HS-27A (cell line): ENCODE measurements at places on chromosomes 6 and 20.

DNA sequence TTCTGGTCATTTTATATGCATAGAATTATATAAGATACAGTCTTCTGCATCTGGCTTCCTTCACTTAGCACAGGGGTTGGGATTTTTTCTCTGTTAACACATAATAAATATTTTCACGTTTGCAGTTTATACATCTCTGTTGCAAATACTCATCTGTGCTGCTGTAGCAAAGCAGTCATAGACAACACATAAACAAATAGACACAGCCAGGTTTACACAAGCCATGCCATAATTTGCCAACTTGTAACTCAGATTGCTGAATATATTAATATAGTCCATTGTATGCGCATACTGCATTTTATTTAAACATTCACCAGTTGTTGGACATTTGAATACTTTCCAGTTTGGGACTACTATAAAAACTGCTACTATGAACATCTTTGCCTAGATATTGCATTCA, 35.0 kb downstream of the LMBRD1 start:
- no peak for DNase-seq

GRCh38 chr20:23229989-23230388, 120.6 kb upstream of the NXT1 start:
- no peak for DNase-seq

DNA sequence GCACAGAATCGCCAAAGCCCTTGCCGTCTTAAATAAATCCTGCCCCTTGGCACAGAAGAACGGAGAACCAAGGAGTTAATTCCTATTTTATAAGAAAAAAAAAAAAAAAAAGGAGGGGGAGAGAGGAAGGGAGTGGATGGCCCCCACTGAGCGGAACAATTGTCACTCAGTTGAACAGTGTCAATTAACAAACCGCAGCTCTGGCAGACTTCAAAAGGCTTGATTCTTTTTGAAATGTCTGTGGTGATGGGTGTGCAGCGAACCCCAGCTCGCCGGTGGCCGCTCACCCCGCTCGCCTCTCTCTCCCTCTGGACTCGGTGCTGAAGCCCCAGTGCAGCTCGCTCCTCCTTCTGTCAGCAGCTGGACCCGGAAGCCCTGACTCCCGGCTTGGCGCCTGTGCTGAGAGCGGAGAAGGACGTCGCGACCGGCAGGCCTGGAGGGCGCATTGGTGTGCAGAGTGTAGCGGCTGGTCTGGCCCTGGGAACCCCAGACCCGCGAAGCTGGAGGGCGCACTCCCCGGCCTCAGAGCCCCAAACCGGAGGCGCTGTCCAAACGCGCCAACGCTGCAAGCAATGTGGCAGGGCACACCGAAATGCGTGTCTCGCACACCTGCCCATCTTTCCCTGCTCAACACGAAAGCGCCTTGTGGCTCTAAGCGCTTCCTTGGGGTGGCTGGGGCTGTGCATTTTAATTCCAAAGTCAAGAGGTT, 3.4 kb downstream of the LINC00237 start:
- no peak for DNase-seq

DNA sequence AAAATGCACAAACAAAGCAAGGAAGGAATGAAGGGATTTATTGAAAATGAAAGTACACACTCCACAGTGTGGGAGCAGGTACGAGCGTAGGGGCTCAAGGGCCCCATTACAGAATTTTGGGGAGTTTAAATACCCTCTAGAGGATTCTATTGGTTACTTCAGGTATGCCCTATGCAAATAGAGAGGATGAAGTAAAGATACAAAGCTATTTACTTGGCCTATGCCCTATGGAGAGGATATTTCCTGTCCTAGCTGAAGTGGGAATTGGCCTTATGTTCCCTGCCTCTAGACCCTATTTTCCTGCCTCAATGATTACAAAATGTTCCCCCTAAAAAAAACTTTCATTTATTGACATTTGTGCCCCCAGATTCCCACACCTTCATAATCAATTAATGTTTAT, 59.7 kb upstream of the ASIP start:
- DNase-seq: no peak

DNA sequence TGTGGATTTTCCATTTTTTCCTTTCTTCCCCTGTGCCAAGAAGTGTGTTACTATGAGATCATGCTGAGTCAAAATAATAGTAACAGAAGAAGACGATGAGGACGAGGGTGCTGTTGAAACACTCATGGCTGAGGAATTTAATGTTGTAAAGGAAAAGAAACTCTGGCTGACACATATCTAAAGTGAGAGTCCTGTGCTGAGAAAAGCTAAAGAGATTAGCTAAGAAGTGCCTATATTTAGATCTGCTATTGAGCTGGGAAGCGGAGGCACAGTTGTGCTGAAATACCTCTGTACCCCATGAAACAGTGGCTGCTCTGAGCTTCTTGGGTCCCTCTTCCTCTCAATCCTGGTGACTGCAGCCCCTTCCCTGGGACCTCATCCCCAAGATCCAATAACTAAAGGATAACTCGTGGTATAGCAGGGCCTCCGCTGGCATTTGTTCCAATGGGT, 1.1 kb upstream of the SYTL3 start:
- DNase-seq: no peak

DNA sequence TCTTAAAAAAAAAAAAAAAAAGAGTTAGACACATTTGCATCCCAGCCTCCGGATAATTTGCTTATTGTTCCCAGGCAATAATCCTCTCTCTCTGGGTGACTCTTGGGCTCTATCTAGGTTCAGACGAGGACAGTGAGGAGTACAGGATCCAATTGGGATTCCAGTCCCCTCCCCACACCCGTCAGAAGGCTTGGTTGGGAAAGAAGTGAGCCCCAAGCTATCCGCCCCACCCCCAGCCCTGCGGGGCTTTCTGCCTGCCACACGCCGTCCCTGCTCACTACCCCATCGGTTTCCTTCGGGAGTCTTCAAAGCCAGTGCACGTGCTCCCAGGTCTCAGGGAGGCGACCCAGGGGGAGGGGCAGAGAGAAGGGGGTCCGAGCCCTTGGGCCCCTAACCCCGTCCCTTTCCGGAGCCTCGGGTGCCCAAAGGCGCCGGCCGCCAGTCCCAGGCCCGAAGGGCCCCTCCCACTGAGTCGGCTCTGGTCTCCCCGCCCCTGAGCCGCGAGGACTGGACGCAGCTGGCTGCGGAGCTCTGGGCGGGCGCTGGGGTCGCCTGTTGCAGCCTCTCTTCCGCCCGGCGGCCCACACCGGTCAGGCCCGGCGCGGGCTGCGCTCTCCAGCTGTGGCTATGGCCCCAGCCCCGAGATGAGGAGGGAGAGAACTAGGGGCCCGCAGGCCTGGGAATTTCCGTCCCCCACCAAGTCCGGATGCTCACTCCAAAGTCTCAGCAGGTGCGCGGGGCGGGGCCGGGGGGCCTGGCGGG, 2.5 kb downstream of the MYMX start:
- no peak for DNase-seq

DNA sequence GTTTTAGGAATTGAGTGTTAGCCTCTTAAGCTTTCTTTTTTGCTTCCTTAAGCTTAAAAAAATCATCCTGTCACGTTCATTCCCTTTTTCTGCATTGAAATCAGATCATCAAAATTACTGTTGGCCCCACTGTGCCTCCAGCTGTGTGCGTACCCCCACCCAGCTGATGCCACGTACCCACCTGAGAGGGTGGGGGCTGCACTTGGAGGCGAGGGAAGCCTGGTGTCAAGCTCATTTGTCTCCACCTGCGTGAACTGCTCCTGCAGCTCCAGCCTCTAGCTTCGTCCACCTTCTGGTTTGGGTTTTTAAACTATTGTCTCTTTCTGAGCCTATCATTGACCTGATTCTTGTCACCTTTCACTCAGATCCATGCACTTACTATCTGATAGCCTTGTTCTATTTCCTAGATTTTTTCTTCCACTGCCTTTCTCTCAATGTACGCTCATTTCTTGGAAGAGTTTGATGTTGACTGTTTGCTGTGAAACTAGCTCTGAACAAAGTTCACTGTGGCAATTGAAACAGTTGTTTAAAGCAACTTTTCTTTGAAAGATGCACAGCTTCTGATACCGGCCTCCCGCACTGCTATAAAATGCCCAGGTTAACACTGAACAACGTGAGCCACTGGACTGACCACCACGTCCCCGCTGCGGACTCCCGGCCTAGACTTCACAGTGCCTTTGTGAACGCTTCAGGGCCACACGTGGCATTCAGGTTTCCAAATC, 30.0 kb upstream of the IRF4 start:
- no peak for DNase-seq

- DNase-seq: no peak
Observed at GRCh38 chr20:38534756-38535155, 46.2 kb upstream of the ADIG start.

- peak; percentile 46 for DNase-seq
Observed at GRCh38 chr6:10237298-10238038, 177.4 kb downstream of the TFAP2A start.

DNA sequence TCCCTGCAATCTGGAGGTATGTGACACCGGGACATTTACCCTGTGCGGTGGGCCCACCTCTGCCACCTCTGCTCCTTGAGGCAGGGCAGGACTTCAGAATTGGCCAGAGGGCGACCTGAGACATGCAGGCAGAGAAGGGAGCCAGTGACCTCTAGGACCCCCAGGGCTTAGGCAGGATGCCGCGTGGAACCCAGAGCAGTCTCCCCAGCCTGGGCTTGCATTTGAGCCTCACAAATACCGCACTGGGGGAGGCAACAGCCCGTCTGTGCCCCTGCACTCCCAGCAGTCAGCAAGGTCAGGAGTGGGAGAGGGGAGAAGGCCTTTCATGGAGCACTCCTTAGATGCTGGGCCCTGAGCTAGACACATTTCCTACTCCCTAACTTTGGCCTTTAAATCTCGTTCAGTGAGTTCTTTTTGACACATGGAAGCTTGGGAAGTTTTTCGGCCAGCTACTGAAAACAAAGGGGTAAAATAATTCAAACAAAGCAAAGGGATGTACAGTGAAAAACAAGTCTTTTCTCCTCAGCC, 41.7 kb downstream of the C20orf203 start:
- no peak for DNase-seq

GRCh38 chr20:6768228-6769140, 998 bp downstream of the BMP2 start:
- no peak for DNase-seq
